ENCODE measurements at places on chromosomes 2 and 18.

GRCh38 chr2:29560566-29560965, 360.8 kb downstream of the ALK start:
- DNase-seq: no peak
- H3K36me3 ChIP-seq: no peaks in the 10 kb centered on the region
- H3K27me3 ChIP-seq: no peaks in the 10 kb centered on the region
- no peaks in the 10 kb centered on the region for H3K4me1 ChIP-seq
- no peak overlapping the region for H3K27ac ChIP-seq

- H3K36me3 ChIP-seq: peaks cover 10% of the 10 kb centered on the region
- H3K4me3 ChIP-seq: no peak overlapping the region
- DNase-seq: peak; percentile 71
- H3K4me1 ChIP-seq: peaks cover 44% of the 10 kb centered on the region
- peaks cover 59% of the 10 kb centered on the region for H3K27me3 ChIP-seq
These were observed 3.6 kb downstream of the ERFE start for GRCh38 chr2:238162251-238162845.

GRCh38 chr2:109374548-109375130, 239.1 kb downstream of the SEPTIN10 start:
- H3K4me3 ChIP-seq: no peak overlapping the region
- H3K36me3 ChIP-seq: no peaks in the 10 kb centered on the region
- H3K4me1 ChIP-seq: no peaks in the 10 kb centered on the region
- peak; percentile 75 for DNase-seq
- H3K27me3 ChIP-seq: no peaks in the 10 kb centered on the region
- H3K27ac ChIP-seq: no peak overlapping the region

GRCh38 chr18:63187791-63188460, 131.6 kb downstream of the BCL2 start:
- H3K4me3 ChIP-seq: no peak overlapping the region
- H3K4me1 ChIP-seq: peaks cover 21% of the 10 kb centered on the region
- no peaks in the 10 kb centered on the region for H3K36me3 ChIP-seq
- H3K27ac ChIP-seq: no peak overlapping the region
- no peak for DNase-seq
- H3K27me3 ChIP-seq: no peaks in the 10 kb centered on the region

GRCh38 chr18:78006774-78007260, 757.2 kb downstream of the GALR1 start:
- H3K27ac ChIP-seq: no peak overlapping the region
- peaks cover 14% of the 10 kb centered on the region for H3K27me3 ChIP-seq
- no peak overlapping the region for H3K4me3 ChIP-seq
- H3K36me3 ChIP-seq: no peaks in the 10 kb centered on the region
- no peaks in the 10 kb centered on the region for H3K4me1 ChIP-seq

GRCh38 chr2:126661702-126662500, 5.9 kb downstream of the GYPC start:
- no peaks in the 10 kb centered on the region for H3K27me3 ChIP-seq
- H3K4me3 ChIP-seq: no peak overlapping the region
- H3K27ac ChIP-seq: peak overlapping the region; percentile 94
